ENCODE measurements at places on chromosomes 1 and 21. TPM values are rescaled to one million over a fixed set of nuclear protein-coding genes. Genes with fewer than 3 reads are reported as not detected.
A peak's percentile ranks its signal among the peaks of the same experiment; 100 is the strongest.

The IFFO2 gene
- 5.8 TPM for total RNA-seq

- DNase-seq, result no peak
Measured at GRCh38 chr21:41139275-41139674, 28.7 kb upstream of the BACE2 start.

GRCh38 chr1:117060441-117061317 is 553 bp downstream of the TTF2 start:
- DNase-seq, result peak; percentile 42

DNA sequence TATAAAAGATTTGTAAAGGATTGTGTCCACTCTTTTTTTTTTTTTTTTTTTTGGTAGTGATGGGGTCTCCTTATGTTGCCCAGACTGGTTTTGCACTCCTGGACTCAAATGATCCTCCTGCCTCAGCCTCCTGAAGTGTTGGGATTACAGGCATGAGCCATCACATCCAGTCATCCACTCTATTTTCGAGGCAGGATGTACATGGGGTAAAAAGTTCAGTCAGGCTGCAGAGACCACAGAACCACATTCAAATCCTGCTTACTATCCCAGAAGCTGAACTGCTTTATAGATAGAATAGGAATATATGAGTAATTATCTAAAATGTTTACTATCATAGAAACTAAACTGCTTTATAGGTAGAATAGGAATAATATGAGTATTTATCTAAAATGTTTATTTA is 26.0 kb upstream of the KCNK2 start:
- no peak for DNase-seq

The LCE2D gene
- not detected for total RNA-seq

- no peak for DNase-seq
Measured at GRCh38 chr1:182189535-182190066, 128.1 kb upstream of the ZNF648 start.

DNA sequence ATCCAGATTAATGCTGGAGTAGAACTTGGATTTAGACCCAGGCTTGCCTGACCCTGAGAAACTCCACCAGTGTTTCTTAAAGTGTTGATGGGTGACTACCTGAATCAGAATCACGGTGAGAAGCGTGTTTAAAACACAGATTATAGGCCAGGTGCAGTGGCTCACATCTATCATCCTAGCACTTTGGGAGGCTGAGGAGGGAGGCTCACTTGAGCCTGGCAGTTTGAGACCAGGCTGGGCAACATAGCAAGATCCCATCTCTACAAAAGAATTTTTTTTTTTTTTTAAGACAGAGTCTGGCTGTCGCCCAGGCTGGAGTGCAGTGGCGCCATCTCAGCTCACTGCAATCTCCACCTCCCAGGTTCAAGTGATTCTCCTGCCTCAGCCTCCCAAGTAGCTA is 56.3 kb upstream of the TENT5B start:
- no peak for DNase-seq

The CA6 gene
- not detected for total RNA-seq

The SIM2 gene
- total RNA-seq, result not detected

- DNase-seq, result no peak
Measured at GRCh38 chr1:36506276-36506920, 23.7 kb upstream of the CSF3R start.

- DNase-seq, result peak; percentile 29
Measured at GRCh38 chr1:98660940-98661543, 479 bp upstream of the SNX7 start.

The EPHA8 gene
- total RNA-seq, result not detected

The FCER1G gene
- not detected for total RNA-seq

DNA sequence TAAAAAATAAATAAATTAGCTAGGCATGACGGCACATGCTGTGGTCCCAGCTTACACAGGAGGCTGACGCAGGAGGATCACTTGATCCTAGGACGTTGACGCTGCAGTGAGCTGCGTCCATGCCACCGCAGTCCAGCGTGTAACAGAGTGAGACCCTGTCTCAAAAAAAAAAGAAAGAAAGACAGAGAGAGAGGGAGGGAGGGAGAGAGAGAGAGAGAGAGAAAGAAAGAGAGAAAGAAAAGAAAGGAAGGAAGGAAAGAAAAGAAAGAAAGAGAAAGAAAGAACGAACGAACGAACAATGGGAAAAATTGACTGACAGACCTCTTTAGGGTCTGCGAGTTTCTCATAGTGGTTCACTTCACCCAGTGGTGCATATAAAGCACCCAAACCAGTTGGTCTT is 97.8 kb upstream of the BMP8A start:
- no peak for DNase-seq

GRCh38 chr1:118297521-118297920 is 112.5 kb upstream of the SPAG17 start:
- DNase-seq, result no peak

The CD2 gene
- total RNA-seq, result not detected

DNA sequence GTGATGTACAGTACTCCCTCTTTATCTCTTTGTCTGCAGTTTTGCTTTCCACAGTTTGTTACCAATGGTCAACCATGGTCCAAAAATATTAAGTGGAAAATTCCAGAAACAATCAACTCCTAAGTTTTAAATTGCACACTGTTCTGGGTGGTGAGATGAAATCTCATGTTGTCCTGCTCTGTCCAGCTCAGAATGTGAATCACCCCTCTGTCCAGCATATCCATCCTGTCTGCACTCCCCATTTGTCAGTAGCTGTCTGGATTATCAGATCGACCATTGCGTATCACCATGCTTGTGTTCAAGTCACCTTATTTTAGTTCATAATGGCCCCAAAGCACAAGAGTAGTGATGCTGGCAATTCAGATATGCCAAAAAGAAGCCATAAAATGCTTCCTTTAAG is 118.2 kb upstream of the PDE4B start:
- no peak for DNase-seq

DNA sequence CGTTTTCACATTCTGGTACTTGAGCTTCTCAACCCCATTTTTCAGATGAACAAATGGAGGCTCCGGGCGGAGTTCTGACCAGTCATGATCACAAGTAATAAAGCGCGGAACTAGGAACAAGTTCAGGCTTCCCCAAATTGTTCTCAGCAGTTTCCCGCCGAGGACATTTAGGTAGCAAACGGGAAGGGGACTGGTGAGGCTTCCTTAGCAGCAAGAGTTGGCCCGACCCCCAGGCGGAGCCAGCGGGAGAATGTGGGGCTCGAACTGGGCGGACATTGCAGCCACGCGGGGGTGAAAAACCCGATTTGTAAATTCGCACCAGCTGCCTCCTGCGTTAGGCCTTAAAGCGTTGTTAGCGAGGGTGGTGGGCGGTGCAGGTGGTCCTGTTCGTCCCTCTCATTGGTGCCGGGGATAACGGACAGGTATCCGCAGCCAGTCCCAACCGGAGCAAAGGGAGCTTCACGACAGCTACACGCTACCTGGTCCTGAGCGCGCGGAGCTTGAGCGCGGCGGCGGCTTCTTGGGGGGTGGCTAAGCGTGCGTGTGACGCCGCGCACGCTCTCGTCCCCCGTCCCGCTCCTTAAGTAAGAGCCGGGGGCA is 15.3 kb downstream of the SEMA6C start:
- DNase-seq, result peak; percentile 91

DNA sequence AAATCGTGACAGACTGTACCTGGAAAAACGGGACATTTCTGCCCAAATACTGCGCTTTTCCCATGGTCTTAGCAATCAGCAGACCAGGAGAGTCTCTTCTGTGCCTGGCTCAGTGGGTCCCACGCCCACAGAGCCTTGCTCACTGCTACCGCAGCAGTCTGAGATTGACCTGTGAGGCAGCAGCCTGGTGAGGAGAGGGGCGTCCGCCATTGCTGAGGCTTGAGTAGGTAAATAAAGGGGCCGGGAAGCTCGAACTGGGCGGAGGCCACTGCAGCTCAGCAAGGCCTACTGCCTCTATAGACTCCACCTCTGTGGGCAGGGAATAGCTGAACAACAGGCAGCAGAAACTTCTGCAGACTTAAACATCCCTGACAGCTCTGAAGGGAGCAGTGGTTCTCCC is 203.1 kb downstream of the DENND1B start:
- DNase-seq, result no peak

DNA sequence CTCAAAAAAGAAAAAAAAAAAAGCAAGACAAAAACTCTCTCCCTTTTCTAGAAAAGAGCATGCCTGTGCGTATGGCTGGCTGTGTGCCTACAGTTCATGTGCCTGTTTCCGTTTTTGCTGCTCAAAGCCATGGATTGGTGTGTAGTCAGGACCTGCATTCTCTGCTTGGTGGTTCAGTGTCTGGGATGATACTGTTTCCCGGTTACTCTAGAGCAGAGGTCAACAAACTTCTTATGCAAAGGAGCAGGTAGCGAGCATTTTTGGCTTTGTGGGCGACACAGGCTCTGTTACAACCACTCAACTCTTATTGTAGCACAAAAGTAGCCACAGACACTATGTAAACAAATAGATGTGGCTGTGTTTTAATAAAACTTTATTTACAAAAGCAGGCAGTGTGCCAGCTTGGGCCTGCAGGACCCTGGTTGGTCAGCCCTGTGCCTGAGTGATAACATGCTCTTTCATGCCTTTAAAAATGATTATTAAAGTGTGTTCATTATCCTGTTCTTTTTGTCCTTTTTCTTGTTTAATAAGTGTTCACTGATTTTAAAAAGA is 524.2 kb downstream of the KIF26B start:
- DNase-seq, result no peak

DNA sequence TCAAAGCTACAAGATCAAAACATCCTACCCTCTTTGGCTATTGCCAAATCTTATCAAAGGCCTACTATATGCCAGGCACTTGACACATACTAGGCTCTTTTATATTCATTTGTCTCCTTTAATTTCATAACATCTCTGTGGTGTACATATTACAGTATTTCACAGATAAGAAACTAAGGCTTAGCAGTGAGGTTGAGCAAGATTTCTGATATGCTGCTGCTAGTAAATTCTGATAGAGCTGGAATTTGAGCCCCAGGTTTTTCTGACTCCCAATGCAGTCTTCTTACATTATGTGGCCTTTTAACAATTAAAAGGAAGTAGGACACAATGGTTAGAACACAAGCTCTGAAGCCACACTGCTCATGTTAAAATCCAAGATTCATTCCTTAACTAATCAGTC is 16.8 kb downstream of the CCDC185 start:
- DNase-seq, result no peak
